ENCODE measurements at places on chromosomes 7 and 10.

GRCh38 chr10:47283101-47283630 lies 16.8 kb upstream of the GDF10 start:
- no peak for DNase-seq

DNA sequence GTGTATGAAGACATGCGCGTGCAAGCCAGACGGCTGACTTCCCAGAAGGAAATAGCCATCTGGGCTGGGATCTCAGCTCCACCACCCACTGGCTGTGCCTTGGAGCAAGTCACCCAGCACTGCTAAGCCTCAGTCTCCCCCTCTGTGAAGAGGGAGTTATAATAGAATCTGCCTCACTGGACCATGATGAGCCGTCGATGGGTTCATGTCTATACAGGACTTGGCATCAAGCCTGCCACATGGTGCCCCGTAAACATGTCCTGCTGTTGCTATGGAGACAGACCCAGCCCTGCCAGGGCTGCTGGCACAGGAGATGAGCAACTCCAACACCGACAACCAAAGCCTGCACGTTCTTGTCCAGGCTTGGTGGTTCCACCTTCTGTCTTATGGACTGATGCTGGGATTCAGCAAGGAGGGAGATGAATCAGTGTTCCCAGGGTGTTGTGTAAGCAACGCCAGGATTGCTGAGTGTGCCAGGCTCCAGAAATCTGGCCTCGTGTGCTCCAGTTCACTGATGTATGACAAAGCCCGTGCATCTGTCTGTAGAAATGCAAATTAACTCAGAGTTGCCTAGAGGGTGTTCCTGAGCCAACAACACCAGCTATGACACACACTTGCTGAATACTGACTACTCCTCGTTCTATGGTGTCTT lies 5.6 kb downstream of the GPR15LG start:
- no peak for DNase-seq

DNA sequence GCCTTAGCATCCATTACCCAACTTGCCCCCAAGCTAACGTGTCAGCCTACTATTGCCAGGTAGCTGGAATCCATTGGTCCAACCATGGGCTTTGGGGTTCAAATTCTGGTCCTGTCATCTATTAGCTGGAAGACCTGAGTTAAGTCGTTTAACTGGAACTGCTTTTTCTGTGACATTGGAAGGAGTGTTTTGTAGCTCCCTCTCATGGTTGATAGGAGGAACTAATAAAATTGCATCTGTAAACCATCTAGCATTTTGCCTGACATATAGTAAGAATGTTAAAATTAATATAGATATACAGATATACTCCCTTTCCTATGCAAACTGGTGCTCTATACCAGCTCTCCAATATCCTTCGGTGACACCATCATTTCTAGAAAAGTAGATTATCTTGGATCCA lies 23.8 kb upstream of the SLF2 start:
- no peak for DNase-seq

DNA sequence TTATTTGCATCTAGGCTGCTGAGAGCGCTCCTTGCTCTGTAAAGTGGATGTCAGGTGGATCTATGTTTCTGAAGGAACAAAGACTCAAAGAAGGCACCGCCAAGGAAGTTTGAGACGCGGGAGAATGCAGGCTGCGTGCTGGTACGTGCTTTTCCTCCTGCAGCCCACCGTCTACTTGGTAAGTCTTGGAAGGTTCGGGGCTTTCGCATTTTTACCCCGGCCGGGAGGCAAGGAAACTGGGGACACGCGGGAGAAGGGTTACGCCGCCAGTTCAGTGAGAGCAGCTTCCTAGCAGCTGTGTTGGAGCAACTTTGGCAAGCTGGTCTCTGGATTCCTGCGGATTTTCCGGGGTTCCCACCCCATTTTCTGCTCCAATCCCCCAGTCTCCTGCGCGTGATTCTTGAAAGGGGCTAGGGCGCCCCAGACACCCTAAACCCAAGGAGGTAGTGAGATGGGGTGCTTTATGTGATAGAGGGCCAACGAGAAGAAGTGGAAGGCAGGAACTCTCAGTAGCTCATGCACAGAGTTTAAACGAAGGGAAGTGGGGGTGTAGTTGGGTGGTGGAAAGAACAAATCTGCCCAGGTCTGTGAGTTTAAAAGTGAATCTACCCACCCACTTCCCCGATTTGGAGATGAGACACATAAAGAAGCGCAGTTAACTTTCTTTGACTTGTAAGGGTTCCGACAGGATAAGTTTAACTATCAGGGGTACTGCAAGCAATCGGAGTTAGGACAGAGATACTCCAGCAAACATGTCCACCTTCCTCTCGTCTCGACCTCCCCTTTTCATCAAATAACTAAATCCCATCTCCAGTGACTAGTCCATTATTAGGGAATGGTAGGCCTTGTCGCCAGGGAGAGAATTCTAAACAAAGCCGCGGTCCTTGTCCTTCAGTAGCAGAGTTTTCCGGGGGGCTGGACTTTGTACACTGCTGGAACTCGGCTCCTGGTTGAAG lies 2.5 kb downstream of the NXPH1 start:
- DNase-seq: no peak

GRCh38 chr7:91398341-91398740 lies 134.1 kb downstream of the FZD1 start:
- no peak for DNase-seq

- DNase-seq: no peak
Measured at GRCh38 chr10:79266084-79266483, 81.2 kb upstream of the PPIF start.

DNA sequence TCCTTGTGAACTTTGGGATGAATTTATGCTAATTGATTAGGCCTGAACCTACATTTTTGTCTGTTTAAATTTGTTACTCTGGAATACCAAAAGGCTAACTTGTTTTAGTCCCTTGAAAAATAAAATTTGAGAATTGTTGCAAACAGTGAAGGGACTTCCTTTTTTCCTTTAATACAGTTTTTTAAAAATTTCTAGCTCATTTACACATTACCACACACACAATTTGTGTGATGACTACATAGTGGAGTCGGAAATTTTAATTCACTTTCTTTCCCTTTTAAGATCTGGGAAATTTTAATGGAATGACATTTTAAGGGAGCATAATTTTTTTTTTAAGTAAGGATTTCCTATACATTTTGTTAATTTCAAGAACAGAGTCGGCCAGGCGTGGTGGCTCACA lies 8.6 kb upstream of the TMEM236 start:
- DNase-seq: no peak

- DNase-seq: no peak
Measured at GRCh38 chr10:978826-979421, 9.3 kb upstream of the GTPBP4 start.

GRCh38 chr10:7786430-7786829 lies 1.4 kb downstream of the KIN start:
- DNase-seq: no peak

- no peak for DNase-seq
Measured at GRCh38 chr10:6200734-6201515, 1.8 kb upstream of the PFKFB3 start.

- DNase-seq: no peak
Measured at GRCh38 chr10:102066399-102067088, 1.4 kb downstream of the HPS6 start.

DNA sequence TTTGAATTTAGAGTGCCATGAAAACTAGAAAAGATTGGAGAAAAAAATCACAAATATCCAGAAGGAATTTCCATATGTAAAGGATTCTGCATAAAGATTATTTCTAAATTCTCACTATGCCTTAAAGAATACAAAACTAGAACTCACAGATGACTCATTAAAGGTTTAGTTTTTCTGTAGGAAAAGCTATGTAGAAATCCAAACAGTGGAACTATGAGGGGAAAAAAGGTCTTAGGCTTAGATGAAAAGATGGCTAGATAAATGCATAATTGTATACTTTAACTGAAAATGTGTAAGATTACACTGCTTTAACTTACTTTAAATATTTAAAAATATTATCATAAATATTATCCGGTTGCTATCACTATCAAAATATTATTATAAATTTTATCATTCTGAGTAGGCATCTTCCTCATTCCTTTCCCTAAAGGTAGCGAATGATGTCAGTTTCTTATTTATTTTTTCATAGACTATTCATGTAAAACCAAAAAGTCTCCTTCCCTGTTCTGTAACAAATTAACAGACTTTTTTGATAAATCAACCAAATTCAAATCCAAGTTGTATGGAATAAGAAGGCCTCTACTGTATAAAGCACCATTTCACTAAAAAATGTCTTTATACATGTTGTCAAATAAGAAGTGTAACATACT lies 69.1 kb upstream of the COMTD1 start:
- DNase-seq: no peak

GRCh38 chr7:4271716-4272015 lies 410.4 kb upstream of the FOXK1 start:
- DNase-seq: no peak

GRCh38 chr10:851901-852300 lies 79.6 kb downstream of the LARP4B start:
- DNase-seq: no peak

- DNase-seq: no peak
Measured at GRCh38 chr10:43054593-43054992, 22.3 kb upstream of the RET start.

GRCh38 chr7:154817224-154817896 lies 185.6 kb downstream of the PAXIP1 start:
- DNase-seq: no peak

GRCh38 chr7:128777156-128778123 lies 1.8 kb upstream of the OPN1SW start:
- DNase-seq: no peak

DNA sequence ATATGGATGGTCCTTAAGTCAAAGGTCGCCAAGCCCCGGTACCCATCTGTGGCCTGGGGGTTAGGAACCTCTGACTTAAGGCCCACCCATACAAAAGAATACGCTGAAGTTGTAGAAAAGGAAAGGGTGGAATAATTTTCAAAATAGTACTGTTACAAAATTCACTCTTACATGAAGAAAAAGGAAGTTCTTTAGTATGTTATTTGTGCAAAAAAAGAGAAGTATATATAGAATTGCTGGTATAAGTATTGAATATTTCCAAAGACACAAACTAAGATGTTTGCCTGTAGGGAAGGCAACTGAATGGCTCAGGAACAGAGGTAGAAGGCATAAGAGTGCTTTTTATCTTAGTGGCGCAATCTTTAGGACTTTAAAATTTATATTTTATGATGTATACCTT lies 78.7 kb downstream of the PRLHR start:
- no peak for DNase-seq

- DNase-seq: no peak
Measured at GRCh38 chr10:131448171-131448570, 136.7 kb upstream of the TCERG1L start.

GRCh38 chr10:93573924-93574323 lies 7.5 kb downstream of the FFAR4 start:
- no peak for DNase-seq

GRCh38 chr10:25078658-25079431 lies 62.4 kb downstream of the THNSL1 start:
- DNase-seq: no peak

- DNase-seq: no peak
Measured at GRCh38 chr7:158829021-158829341, 328 bp downstream of the ESYT2 start.

DNA sequence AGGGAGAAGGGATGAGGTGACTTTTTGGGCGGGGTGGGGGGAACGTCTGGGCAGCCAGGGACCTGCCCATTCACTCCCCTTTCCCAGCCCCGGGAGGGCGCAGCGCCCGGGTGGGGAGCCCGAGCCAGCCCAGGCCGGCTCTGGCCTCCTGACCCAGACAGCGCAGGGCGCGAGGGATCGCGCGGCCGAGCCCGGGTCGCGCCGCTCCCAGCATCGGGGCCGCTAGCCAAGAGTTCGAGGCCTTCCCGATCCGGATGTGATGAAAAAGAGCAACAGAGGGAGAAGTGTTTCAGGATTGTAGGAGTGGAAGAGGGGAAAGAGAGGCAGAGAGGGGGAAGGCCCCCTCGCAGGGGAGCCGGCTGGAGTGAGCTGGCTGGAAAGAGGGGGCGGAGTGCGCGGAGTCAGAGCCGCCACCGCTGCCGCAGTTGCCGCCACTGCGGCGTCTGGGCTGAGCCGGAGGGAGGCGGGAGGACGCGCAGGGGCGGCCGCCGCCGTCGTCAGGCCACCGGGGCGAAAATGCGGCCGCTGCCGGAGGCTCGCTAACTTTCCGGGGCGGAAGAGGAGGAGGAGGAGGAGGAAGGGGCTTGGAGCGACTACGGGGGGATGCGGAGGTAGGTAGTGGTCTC lies at the start of gene MDFIC:
Gene MDFIC, plus strand, starts transcription at position 69 of the 626 bp plus-strand sequence. CDS start 940 bp downstream, outside the sequence.
- DNase-seq: peak; percentile 28

DNA sequence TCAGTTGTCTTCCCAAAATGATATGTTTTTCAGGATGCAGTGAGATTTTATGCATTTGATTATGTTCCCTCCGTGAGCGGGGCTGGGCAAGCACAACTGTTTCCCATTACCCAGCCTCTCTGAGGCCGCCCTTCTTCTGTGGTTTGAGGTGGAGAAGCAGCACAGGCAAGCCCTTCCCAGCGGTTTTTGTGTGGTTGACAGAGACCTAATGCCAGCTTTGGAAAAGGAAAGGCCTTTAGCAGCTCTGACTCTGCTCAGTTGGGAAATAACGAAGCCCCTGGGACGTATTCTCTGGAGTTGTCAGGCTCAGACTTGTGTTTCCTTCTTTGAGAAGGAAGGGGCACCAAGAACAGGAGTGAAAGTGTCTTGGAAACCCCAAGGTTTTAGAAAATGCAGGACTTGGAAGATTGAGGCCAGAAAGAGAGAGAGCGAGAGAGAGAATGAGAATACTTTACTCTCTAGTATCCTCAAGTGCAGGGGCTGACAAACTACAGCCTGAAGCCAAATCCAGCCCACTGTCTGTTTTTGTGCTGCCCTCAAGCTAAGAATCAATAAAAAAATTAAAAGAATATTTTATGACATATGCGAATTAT lies 20.6 kb upstream of the PDCD4 start:
- DNase-seq: no peak

GRCh38 chr7:112020800-112021199 lies 185.4 kb downstream of the DOCK4 start:
- no peak for DNase-seq

DNA sequence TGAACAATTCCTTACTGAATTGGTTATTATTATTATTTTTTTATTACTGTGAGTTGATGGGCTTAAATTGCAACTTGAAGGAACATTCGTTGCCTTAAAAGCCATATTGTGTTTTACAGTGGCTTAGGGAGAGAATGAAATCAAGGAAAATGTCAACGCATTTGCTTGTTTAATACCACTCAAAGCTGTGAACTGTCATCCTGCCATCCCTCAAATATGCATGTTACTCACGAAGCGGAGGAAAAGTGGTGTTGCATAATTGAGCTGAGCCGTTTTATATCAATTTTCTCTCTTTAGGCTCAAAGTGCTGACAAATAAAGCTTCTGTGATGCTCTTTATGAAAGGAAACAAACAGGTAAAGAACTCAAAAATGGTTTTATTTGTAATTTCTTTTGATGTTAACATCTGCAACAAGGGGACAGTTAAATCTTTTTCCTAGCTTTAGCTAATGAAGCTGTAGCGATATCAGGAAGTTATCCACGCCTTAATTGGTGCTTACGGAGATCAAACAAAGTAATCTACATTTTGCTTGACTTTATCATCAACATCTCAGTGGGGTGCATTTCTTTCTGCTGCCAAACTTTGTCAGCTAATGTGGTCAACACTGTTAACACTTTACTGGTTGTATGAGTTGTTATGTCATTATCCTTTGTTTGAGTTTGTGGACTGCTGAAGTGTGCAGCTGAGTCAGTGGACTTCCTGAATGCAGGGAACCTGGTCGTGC lies 33.1 kb downstream of the GLRX3 start:
- DNase-seq: no peak

All from stimulated activated CD8-positive, alpha-beta memory T cell treated with anti-CD3 and anti-CD28 coated beads, Interleukin-4, amount 100 ng/mL, for 1 hour (primary cell).